ENCODE measurements at places on chromosomes 11 and 22.
A peak's percentile ranks its signal among the peaks of the same experiment; 100 is the strongest.

DNA sequence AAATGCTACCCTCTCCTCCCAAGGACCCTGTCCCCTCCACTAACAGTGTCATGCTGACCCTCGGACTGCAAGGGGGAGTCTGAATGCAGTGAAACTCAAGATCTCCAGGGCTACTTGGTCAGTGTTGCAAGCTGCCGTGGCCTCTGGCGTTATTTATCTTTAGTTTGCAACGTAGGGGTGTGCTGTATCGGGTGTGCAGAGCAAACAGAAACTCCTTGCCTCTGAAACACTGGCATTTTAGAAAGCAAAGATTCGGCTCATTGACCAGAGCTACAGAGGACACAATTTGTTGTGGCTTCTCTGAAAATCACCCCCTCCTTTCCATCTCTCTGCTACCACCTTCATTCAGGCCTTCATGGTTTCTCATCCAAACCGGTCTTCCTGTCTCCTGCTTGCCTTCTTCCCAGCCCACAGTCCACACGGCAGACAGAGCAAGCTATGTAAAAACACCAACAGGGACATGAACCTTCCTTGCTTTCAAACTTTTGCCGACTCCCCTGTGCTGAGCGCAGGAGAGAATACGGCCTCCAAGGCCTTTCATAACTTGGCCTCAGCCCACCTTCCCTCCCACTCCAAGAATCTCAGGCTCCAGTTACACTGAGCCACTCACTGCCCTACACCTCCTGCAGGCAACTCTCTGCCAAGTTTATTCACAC is 14.9 kb downstream of the FZD4 start:
- DNase-seq = no peak

- no peak for DNase-seq
Measured at GRCh38 chr11:47268448-47269001, 1.4 kb upstream of the MADD start.

DNA sequence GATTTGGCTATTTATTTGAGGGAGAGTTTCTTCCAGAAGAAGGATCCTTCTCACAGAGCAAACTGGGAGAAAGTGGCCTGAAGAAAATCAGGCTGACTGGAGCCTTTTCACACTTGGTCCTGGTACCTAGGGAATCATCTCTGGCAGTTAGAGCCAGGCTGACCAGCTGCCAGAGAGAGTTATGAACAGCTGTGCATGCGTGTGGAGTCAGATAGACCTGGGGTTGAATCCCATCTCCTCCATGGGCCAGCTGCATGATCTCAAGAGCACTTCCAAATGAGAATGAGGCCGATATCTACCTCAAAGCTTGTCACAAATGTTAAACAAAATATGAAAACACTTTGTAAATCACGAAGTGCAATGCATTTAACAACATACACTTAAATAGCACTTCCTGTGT is 390.0 kb downstream of the TENM4 start:
- no peak for DNase-seq

DNA sequence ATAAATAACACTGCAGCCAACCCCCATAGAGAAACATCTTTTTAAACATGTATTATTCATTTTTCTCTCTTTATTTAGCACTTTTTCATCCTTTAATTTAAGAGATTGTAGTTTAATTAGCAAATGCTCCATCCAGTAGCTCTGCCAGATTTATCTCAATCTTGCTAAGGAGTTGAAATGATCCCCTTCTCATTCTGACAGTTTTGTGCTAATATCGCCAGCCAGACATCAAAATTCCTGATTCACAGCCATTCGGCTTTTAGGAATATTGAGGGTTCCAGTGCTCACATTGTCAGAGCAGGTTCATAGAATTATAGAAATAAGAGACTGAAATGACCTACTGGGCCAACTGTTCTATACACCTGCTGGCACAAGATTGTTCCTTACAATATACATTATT is 77.8 kb downstream of the CASP12 start:
- no peak for DNase-seq

GRCh38 chr22:38924347-38924952 is 33.0 kb upstream of the APOBEC3A start:
- peak; percentile 37 for DNase-seq

DNA sequence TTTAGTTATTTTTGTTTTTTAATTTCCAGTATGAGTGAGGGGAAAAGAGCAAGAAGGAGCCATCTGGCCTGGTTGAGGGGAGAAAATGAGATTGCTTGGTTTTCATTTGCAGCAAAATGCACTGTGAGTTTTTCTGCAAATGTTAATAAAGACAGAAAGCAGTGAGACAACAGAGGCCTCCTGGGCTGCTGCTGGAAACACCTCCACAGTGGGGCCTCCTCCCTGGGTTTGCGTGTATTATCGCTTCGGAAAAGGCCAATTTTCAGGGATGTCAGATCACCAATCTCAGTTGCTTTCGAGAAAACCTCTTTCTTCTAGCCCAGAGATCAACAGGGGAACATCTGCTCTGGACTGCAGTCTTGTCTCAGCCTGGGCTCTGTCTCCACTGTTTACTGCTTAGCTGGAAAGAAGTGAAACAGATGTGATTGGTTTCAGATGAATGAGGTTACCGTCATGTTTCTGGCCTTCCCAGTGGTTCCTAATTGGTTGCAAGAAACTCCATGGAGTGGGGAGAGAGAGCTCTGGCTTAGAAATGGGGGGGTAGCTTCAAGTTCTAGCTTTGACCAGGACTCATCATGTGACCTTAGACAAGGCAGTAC is 17.3 kb downstream of the TSPAN18 start:
- DNase-seq = no peak

- peak; percentile 54 for DNase-seq
Measured at GRCh38 chr22:27879923-27880322, 39.1 kb downstream of the PITPNB start.

GRCh38 chr11:69870766-69871165 is 51.5 kb upstream of the FGF3 start:
- no peak for DNase-seq

DNA sequence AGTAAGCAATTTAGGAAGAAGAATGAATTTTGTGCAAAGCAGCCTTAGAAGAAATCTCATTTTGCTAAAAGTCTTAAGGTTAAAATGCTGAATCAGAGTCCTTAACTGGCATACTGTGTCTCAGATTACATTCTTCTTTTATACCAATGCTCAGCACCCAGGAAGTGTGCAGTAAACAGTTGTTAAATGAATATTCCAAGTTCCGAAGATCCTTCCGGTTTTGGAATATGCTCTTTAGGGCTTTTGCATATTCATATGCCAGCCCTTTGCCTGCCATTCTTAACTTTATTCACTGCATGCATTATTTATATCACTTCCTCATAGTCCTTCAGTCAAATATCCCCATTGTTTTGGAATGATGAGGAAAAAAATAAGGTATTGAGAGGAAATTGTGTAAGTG is 242.0 kb downstream of the DDX10 start:
- no peak for DNase-seq

DNA sequence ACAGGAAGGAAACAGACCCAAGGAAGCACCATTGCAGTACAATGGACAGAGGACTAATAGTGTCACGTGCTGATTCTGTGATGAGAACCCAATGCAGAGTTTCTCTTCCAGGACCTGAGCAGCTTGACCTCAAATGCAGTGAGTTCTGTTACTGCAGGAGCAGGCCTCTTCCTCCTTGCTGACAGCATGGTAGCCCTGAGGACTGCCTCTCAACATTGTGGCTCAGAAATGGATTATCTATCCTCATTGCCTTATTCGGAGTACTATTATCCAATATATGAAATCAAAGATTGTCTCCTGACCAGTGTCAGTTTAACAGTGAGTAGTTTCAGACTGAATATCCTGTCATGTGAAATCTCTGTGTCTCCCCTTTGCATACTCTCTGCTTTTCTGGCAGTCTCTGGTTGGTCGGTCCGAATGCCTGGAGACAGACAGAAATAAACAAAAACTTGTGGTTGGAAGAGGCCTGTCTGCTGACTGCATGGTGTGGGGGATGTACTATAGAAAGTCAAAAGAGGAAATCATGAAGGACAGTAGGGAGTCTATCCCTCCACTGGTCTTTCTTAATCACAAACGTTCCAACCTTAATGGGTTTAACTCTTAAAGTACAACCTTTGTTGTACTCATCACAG is 6.9 kb upstream of the MS4A14 start:
- no peak for DNase-seq

- DNase-seq = peak; percentile 33
Measured at GRCh38 chr11:250740-251299, 14.0 kb downstream of the PSMD13 start.

GRCh38 chr11:117931971-117932370 is 2.8 kb upstream of the TMPRSS13 start:
- DNase-seq = no peak

- peak; percentile 56 for DNase-seq
Measured at GRCh38 chr22:35835998-35836691, 118.5 kb downstream of the APOL5 start.

GRCh38 chr11:110896358-110896757 is 184.1 kb upstream of the ARHGAP20 start:
- no peak for DNase-seq

DNA sequence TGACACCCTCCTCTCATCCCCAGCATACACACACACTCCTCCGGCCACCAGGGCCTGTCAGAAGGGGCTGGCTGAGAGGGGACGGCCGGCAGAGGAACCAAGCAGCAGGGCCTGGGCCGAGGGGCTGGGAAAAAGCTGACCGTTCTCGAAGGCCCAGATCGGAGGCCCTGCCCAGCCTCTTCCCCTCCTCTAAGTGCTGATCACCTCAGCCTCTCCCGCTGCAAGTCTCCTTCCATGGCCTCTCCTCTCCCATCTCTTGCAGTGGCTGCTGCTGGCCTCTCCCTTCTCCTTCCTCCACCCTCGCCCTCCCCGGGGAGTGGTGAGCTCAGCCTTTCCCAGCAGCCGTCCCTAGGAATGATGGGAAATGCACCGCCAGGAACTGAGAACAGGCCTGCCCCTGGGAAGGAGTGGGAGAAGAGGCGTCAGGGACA is 39.6 kb downstream of the ARRB1 start:
- peak; percentile 75 for DNase-seq

GRCh38 chr11:117369534-117369933 is 41.9 kb downstream of the CEP164 start:
- no peak for DNase-seq

- no peak for DNase-seq
Measured at GRCh38 chr11:117009905-117010605, 88.2 kb downstream of the SIK3 start.

DNA sequence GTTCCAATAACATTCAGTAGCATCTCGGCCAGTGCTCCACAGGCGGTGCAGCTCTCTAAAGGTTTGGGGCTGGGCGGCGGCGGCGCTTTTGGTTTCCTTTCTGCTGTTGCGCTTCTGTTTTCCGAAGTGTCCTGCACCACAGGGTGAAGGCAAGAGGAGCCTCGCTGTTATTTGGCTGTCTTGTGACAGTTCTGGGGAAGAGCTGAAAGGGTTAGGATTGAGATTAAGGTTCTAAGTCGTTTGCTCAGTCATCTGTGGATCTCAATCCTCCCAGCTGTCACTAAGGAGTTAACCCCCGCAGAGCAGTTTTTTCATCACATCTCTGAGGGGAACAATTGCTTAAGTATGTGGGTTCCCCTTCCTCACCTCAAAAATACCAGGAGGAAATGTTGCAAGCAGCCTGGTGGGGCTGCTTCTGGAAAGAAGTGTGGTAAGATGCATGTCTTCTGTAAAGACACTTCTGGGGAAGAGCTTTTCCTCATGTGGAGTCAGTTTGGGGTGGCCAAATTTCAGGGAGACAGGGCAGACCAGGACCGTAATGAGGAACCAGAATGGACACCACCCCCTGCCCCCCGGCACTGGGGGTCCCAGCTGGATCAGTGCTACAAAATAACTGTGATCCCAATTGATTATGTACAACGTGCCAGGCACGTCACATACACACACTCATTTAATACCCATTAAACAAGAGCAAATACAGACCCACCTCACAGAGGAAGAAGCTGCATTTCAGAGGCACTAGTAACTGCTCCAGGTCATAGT is 14.2 kb downstream of the TMEM121B start:
- DNase-seq = no peak

DNA sequence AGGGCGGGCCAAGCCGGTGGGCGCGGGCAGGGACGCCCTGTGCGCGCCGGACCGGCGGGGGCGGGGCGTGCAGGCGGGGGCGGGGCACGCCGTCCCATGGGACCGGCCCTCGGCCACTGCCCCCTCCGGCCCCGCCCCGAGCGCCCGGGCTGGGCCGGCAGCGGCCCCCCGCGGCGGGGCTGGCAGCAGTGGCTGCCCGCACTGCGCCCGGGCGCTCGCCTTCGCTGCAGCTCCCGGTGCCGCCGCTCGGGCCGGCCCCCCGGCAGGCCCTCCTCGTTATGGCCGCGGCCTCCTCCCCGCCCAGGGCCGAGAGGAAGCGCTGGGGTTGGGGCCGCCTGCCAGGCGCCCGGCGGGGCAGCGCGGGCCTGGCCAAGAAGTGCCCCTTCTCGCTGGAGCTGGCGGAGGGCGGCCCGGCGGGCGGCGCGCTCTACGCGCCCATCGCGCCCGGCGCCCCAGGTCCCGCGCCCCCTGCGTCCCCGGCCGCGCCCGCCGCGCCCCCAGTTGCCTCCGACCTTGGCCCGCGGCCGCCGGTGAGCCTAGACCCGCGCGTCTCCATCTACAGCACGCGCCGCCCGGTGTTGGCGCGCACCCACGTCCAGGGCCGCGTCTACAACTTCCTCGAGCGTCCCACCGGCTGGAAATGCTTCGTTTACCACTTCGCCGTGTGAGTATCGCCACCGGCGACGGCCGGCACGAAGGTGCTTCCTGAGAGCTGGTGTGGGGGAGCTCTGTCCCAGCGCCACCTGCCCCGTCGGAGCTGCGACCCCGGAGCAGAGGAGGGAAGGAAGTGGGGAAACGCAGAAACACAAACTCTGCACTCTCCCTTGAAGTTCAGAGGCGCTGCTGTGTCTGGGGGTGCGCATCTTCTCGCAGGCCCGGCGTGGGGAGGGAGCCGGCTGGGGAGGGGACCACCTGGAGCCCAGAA is at the start of gene KCNQ1:
Gene KCNQ1, plus strand, starts transcription at position 188 of the 925 bp plus-strand sequence. Its CDS starts 91 bp downstream, at position 279.
- no peak for DNase-seq

DNA sequence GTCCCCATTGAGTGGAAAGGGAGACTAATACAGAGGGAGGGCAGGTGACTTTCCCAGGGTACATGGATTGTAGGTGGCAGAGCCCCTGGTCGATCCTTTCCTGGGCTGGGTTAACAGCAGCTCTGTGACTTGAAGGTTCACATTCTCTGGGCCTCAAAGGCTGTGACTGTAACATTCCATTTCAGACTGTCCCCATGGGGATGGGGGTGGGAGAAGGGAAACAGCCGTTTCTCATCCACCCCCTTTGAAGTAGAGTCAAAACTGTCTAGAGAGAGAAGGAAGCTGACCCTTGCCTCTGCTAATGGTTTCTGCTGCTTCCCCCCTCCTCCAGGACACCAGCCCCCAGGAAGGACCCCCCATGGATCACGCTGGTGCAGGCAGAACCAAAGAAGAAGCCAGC is 19.2 kb downstream of the MICALL1 start:
- DNase-seq = no peak

- peak; percentile 80 for DNase-seq
Measured at GRCh38 chr11:67572747-67573419, 10.7 kb upstream of the GSTP1 start.

DNA sequence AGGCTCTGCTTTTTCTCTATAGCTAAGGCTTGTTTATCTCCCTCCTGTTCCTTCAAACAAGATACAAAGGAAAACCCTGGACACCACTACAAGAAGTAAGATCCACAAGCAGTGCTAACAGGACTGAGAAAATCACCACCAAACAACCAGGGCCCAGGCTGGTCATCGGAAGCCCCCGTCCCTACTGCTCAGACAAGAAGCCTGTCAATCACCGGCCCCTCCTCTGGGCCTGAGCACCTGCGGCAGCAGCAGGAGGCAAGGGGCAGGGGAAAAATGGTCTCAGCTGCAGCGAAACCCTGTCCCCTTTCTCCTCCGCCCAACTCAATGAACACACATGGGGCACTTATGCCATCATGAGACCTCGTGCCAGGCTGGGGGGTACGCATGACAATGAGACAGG is 155.2 kb downstream of the CEP164 start:
- no peak for DNase-seq
